ENCODE measurements at places on chromosomes 5 and 9.

DNA sequence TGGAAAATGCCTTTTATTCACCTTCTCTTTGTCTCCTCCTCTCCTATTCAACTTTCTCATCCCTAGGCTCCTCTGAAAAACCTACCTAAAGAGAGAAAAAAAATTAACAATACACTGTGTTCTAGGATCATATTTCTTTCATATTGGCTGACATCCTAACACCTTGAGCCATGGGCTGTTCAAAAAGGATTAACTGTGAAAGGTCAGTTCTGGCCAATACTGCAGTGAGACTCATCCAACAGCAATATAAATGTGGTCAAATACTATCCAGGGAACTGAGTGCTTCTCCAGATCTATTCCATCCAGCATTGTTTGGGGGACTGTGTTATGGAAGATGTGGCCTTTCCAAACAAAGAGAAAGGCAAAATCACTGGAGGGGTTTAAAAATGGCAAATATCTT lies 131.1 kb upstream of the MOCS2 start:
- no peak for DNase-seq

DNA sequence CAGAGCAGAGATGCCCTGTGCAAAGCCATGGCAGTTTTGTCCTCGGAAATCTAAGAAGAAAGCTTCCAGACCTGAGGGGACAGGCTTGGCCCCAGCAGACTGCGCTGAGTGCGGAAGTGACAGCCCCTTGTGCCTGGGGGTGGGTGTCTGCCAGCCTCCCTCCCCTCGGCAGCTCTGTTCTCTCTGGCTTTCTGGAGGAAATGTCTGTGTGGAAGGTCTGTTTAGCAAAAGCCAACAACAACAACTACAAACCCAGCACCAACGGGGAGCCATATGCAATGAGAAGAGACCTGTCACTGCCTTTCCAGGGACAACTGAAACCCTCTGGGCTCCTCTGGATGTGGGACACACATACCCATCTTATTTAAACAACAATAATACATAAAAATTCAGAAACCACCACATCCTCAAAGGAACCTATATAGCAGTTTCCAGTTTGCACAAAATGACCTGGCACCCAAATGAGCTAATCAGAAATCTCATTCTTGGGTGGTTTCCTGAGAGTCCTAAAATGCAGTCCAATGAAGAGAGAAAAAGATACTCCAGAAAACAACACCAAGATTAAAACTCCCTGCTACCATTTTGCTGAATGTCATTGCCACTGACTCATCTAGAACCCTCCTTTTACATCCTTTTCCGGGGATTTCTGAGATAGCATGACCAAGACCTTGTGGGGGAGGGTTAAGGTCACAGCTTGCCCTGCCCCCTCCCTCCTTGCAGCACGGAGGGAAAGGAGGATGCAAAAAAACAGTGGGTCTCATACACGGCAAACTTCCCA lies 97.7 kb downstream of the AK8 start:
- DNase-seq, result no peak

DNA sequence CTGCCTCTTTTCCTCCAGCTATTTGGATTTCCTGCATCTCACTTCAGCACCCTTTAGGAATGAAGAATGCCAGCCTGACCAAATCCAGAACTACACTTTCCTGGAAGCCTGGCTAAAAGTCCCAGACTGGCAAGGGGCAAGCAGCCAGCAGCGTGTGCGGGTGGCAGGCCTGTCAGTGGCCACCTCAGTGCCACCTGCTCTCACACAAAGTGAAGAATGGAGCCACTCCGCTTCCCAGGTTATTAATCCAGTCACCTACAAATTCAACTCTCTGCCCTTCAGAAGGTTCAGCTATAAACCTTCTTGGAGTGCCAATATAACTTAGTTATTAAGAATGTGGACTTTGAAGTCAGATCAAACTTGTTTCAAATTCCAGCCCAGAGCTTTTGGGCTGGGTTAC lies 6.7 kb upstream of the ALDOB start:
- no peak for DNase-seq

DNA sequence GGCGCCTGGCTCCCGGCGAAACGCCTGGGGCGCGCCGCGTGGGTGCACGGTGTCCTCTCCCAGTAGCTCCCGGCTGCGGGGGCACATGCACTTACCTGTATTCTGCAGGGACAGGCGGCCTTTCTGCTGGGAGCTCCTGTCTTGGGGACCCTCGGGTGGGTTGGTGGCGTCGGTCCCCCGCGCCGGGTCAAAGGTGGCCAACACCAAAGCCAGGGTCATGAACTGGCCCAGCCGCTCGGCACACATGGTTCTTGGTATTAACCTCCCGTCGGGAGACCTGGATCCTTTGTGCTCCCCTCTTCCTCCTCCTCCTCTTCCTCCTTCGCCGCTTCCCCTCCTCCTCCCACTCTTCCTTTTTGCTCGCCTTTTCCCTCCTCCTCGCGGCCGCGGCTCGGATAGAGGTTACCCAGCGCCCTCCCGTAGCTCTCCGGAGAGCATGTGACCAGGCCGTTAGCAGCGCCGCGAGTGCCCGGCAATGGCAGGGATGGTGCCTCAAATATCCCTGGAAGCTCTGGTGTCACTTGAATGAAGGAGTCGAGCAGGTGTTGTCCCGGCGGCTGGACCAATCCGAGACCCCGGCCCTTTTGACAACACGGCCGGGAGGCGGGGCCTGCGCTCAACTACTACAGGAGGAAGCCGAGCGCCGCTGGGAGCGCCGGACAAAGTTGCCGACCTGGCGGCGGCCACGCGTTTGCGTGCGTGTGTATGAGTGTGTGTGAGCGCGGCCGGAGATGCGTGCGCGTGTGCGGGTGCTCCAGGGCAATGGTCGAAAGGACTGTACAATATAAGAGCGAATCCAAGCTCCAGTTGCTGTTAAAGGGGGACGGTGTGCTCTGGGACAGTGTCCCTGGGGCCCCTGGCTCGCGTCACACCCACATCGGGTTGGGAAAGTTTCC lies at the start of gene STC2:
Gene STC2, minus strand, starts transcription at position 467 of the 896 bp plus-strand sequence. Its CDS starts 221 bp downstream, at position 246.
- peak; percentile 90 for DNase-seq

DNA sequence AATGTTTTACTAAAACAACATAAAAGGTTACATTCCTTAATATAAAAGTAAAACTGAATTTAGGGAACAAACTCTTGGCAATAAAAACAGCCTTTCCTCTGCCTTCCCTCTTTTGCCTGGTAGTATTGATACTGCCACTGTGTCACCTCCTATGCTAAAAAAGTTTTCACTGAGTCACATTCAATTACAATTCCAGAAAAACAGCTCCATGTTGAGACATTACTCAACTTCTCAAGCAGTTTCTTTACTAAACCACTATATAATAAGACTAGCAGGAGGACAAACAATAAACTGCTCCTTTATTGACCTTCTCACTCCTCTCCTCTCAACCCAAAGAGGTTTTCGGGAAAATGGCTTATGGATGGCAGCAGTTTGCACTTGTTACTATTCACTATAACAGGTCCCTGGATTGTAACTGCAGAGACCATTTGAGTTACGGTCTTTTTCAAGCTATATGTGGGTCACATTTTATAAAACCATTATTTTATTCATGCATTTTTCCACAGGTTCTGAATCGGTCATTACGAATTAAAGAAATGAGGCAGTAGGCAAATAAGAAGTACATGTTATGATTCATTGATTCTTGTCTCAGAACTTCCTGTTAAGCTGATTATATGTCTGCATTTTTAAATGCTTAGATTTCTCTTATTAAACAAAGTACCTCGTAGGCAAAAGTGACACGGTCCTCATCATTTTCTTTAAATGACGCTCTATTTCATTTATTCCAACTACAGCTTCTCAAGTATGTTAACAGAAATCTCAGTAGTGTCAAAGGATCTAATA lies 2.1 kb downstream of the ZDHHC21 start:
- no peak for DNase-seq

DNA sequence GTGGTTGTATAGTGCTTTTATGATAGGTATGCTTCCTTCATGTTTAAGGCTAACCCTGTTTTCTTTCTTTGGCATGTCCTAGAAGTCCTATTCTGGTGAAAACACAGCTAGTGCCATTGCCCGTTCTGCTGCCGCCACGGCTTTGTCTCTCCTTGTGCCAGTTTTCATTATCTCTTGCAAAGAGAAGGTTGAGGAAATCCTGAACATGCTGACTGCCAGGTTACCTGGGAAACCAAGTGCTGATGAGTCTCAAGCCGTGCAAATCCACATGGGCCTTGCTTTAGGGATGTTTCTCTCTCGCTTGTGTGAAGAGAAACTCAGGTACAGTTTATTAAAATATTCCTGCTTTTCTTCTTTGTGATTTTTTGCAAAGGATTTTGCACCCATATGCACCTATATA lies 102.2 kb downstream of the HACD4 start:
- DNase-seq, result no peak

DNA sequence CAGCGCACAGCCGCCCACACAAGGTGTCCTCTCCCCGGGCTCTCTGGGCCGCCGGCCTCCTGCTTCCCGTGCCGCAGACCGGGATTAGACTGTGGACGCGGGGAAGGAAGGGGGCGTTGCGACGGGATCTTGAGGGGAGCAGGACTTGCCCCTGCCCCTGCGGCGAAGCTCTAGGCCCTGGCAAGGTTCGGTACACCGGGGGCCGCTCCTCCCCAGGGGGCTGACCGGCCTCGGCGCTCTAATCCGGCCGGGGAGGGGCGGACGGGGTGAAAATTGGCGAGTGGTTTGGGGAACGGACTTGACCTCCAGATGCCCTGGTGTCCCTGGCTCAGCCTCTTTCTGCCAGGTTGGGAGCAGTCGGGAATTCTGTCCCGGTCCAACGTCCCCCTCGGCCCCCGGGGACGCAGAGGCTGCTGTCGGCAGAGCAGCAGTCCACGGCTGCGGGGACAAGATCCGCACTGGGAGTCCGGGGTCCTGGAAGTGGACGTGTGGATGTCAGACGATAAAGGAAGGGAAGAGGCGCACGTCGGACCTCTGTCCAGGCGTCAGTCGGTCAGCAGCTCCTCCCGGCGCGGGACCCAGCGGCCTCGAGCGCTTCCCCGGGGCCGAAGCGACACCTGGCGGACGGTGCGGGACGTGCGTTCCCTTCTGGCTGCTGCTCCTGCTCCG lies 1.9 kb upstream of the CNTFR start:
- DNase-seq, result peak; percentile 74

DNA sequence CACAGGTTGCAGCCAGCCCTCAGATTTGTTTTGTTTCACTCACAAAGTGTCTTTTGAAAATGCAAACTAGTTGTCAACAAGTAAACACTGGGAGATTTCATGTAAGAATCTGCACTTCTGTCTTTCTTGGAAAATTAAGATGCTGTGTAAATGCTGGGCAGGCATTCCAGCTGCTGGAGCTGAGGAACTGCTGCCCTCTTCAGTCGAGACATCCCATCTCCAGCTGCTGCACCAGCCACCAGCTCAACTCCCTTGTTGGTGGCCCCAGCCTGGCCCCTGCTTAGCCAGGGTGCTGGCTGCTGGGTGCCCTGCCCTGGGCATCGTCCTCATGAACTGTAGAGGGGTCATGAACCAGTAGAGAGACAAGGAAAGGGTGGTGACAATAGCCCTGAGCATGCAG lies 33.1 kb upstream of the AFAP1L1 start:
- DNase-seq, result no peak

- peak; percentile 67 for DNase-seq
These were observed 40.2 kb downstream of the RCL1 start for GRCh38 chr9:4832786-4833579.

GRCh38 chr5:119168401-119168800 lies 97.5 kb downstream of the DMXL1 start:
- DNase-seq, result no peak

DNA sequence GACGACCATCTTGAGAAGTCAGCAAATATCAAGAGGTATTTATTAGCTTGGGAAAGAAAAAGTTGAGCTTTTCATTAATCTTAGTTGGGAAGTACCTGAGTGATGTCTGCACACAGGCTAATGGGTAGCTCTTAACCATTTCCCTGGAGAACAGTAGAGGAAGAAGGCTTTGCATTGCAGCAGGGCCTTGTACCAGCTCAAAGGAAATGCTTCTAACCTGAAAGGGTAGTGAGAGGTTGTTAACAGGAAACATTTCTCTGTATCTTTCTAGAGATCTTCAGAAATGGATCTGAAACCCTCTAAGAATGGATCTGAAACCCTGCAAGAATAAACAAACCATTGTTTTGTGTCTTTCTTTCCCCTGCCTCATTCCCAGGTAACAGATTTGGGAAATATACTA lies 393.3 kb downstream of the PLK2 start:
- DNase-seq, result no peak

- DNase-seq, result no peak
These were observed 67.1 kb downstream of the DAB2IP start for GRCh38 chr9:121718501-121718900.

- no peak for DNase-seq
These were observed 48.2 kb downstream of the GPR107 start for GRCh38 chr9:130101915-130102314.

GRCh38 chr9:109639674-109640579 lies 140.1 kb upstream of the PALM2AKAP2 start:
- no peak for DNase-seq

DNA sequence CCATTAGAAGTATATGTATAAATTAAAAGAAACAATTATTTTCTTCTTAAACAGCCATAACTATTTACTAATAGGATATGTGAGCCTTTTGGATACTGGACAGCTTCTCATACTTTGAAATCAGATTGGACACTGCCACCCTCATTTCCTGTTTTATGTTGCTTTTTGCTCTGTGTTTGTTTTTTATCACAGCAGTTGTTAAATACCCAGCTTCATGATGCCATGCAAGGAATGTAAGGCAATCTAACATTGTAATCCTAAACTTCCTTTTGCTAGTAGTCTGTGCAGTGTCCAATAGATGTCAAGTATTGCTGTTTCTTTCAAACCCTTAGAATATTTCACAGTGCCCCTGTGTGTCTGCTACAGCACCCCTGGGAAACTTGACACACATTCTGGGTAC lies 56.2 kb downstream of the CNTLN start:
- DNase-seq, result no peak

GRCh38 chr9:121453232-121453892 lies 46.3 kb downstream of the GGTA1 start:
- no peak for DNase-seq

- DNase-seq, result no peak
These were observed 55.2 kb downstream of the SLC28A3 start for GRCh38 chr9:84285381-84285780.

DNA sequence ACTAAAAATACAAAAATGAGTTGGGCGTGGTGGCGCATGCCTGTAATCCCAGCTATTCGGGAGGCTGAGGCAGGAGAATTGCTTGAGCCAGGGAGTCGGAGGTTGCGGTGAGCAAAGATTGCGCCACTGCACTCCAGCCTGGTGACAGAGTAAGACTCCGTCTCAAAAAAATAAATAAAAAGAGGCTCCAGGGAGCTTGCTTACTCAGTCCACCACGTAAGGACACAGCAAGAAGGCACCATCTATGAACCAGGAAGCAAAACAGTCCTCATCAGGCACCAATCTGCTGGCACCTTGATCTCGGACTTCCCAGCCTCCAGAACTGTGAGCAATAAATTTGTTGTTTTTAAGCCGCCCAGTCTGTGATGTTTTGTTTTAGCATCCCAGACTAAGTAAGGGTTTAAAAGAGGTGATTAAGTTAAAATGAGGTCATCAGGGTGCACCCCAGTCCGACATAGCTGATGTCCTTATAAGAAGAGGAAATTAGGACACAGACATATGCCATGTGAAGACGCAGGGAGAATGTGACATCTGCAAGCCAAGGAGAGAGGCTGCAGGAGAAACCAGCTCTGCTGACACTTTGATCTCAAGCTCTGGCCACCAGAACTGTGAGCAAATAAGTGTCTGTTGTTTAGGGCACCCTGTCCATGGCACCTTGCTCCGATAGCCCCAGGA lies 45.9 kb downstream of the C9orf50 start:
- no peak for DNase-seq

Measured in LoVo (cell line).